Endothelial cell (in vitro differentiated cells): ENCODE measurements at places on chromosomes 4 and X.

DNA sequence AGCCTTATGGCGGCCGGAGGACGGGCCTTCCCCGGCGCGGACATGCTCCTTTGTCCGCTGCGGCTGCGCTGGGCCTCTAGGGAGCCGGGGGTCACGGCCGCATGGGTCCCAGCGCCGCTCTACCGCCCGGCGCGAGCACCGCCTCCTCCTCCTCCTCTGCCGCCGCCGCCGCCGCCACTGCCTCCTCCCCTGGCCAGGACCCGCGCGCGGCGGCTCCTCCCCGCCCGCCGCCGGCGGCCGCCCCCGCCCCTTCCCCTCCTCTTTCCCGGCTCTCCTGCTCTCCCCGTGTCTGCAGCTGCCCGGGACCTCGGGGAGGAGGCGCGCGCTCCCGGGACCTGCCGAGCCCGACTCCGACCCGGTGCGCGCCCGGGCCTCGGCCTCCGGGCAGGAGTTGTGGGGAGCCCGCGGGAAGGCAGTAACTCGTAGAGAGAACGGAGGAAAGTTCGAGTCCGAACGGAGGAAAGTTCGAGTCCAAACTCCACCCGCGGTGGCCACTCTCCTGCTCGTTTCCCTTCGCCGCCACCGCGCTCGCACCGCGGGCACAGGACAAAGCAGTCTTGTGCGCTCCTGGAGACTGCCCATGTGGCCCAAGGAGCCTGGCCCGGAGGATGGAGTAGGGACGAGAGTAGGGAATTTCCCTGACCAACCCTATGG lies at the start of gene ADGRA3:
Gene ADGRA3, minus strand, starts transcription at position 179 of the 654 bp plus-strand sequence. CDS start 282 bp downstream, outside the sequence.
- peaks cover 7% of the 10 kb centered on the region for H3K27me3 ChIP-seq
- H3K4me1 ChIP-seq = peaks cover 14% of the 10 kb centered on the region
- H3K36me3 ChIP-seq = no peaks in the 10 kb centered on the region
- H3K27ac ChIP-seq = peak within 1 kb of the TSS; percentile 75
- DNase-seq = peak; percentile 76
- peak within 1 kb of the TSS; percentile 98 for H3K4me3 ChIP-seq

DNA sequence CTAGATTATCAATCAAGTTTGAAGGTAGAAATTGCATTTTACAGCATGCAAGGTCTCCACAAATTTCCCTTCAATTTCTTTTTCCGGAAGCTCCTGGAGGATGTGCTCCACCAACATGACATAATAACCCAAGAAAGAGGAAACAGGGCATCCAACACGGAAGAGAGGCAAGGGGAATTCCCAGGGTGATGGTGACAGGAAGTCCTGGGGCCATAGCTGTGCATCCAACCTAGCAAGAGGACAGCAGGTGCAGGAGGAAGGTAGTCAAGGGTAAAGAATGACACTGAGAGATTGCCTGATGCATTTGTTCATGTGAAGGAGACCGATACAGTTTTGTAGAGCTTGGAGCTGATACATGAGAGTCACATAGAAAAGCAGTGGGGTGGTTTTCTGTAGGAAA lies 115.7 kb upstream of the LSM6 start:
- no peak overlapping the region for H3K27ac ChIP-seq
- no peaks in the 10 kb centered on the region for H3K4me1 ChIP-seq
- H3K27me3 ChIP-seq = peaks cover 4% of the 10 kb centered on the region
- H3K36me3 ChIP-seq = no peaks in the 10 kb centered on the region

- H3K27ac ChIP-seq = no peak overlapping the region
- H3K4me1 ChIP-seq = no peaks in the 10 kb centered on the region
- no peaks in the 10 kb centered on the region for H3K36me3 ChIP-seq
- H3K27me3 ChIP-seq = no peaks in the 10 kb centered on the region
- DNase-seq = no peak
These were observed 137.3 kb upstream of the RPL34 start for GRCh38 chr4:108483079-108483478.

GRCh38 chrX:55648434-55648833 lies 25.2 kb downstream of the FOXR2 start:
- H3K36me3 ChIP-seq = no peaks in the 10 kb centered on the region
- no peak overlapping the region for H3K4me3 ChIP-seq
- no peak overlapping the region for H3K27ac ChIP-seq
- no peaks in the 10 kb centered on the region for H3K4me1 ChIP-seq
- H3K27me3 ChIP-seq = no peaks in the 10 kb centered on the region

GRCh38 chr4:10183462-10183861 lies 66.9 kb upstream of the WDR1 start:
- no peak overlapping the region for H3K27ac ChIP-seq
- no peaks in the 10 kb centered on the region for H3K36me3 ChIP-seq
- DNase-seq = no peak
- H3K4me3 ChIP-seq = no peak overlapping the region
- H3K4me1 ChIP-seq = peaks cover 6% of the 10 kb centered on the region

DNA sequence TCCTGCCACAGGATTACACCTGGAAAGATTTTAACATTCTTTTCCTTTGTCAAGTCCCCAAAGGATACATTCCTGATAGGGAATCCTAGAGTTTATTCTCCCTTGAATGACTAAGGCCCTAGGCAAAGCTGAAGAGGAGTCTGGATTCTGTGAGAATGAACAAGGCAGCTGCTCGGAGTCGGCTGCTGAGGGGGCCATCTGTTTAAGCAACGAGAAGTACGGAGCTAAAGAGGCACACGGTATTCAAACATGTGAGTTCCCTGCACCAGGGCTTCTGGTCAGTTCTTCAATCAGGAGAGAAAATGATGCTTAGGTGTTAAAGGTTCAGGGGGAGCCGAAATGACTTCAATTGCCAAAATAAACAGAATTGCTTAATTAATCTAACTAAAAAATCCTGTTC lies 97.6 kb downstream of the MGST2 start:
- H3K27me3 ChIP-seq = peaks cover 3% of the 10 kb centered on the region
- H3K4me3 ChIP-seq = no peak overlapping the region
- peaks cover 43% of the 10 kb centered on the region for H3K4me1 ChIP-seq

DNA sequence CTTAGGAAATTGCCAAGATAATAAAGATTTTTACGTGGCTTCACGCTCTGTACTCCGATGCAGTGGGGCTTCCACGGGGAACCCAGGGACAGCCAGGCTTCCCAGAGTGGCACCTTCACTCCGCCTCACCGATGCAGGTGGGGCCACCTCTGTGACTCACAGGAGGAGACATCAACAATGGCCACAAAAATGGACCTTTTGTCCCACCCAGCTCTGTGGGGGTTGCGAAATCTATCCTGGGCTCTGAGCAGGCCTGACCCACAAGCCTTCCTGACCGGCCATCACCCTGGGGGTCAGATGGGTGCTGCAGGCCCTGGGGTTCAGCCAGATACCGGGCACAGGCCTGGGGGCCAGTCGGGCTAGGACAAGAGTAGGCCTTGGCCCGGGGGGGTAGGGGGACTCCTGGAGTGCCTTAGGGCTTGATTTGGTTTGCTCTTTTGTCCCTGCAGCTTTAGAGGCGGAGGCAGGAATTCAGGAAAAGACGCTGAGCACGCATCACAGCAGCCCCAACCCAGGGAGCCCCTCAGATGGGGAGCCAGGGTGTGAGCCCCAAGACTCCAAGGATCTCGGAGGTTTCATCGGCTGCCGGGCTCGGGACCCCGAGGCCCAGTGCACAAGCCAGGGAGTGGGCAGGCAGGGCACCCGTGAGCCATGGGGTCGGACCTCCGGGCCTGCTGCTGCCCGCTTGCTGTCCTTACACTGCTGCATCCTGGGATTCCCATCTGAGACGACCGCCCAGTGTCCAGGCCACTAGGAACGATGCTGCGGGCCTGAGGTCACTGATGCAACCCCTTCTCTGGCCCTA lies 136.5 kb upstream of the NKX1-1 start:
- peaks cover 3% of the 10 kb centered on the region for H3K27me3 ChIP-seq
- no peak for DNase-seq
- H3K4me3 ChIP-seq = no peak overlapping the region
- no peak overlapping the region for H3K27ac ChIP-seq
- no peaks in the 10 kb centered on the region for H3K4me1 ChIP-seq
- no peaks in the 10 kb centered on the region for H3K36me3 ChIP-seq

DNA sequence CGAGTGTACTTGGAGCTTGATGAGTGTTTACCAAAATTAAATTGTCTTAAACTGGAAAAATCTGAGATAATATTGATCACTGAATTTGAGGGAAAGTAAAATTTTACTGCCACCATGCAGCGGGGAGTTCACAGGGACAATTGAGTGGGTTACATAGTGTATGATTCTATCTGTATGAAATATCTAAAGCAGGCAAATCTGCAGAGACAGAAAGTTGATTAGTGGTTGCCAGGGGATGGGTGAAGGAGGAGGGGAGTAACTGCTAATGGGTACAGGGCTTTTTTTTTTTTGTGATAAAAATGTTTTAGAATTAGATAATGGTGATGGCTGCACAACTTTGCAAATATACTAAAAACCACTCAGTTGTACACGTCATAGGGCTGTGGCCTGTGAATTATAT lies 35.4 kb upstream of the PDLIM3 start:
- peaks cover 6% of the 10 kb centered on the region for H3K27me3 ChIP-seq
- H3K4me1 ChIP-seq = peaks cover 8% of the 10 kb centered on the region
- no peak overlapping the region for H3K27ac ChIP-seq
- peaks cover 2% of the 10 kb centered on the region for H3K36me3 ChIP-seq

- DNase-seq = no peak
- peaks cover 19% of the 10 kb centered on the region for H3K36me3 ChIP-seq
- H3K4me1 ChIP-seq = no peaks in the 10 kb centered on the region
- no peak overlapping the region for H3K27ac ChIP-seq
- no peak overlapping the region for H3K4me3 ChIP-seq
These were observed 6.8 kb downstream of the SLC35A2 start for GRCh38 chrX:48904626-48905025.

DNA sequence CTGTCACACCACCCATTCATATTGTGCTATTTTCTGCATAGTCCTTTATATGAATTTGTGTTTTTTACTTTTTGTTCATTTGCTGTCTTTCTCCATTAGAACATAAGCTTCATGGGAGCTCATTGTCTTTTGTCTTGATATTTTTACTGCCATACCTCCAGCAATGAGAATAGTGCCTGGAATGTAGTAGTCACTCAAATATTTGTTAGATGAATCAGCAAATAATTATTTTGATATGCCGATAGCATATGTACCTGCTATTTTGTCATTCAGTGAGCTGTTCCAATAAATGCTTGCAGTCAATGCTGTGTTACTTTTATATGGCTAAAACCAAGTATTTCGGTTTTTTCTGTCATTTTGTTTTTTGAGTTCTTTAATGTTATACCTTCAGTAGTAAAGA lies 43.5 kb upstream of the SLC25A31 start:
- H3K4me3 ChIP-seq = no peak overlapping the region
- H3K36me3 ChIP-seq = peaks cover 4% of the 10 kb centered on the region
- no peak overlapping the region for H3K27ac ChIP-seq

DNA sequence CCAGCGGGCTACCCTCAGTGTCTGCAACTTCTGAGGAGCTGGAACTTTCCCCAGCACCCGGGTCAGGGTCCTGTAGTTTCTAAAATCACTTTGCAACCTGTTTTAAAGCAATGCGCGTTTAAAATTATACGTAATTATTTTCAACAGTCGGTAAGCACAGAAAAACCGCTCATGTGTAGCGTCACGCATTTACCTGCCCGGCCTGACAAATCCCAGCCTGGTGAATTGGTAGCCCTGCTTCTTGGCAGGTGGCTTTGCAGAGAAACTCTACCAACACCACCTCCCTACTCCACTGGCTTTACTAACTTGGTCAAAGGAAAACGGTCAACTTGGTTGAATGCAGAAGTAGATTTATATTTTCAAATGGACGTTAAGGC lies 640 bp downstream of the BANK1 start:
- H3K27me3 ChIP-seq = peaks cover 3% of the 10 kb centered on the region
- H3K36me3 ChIP-seq = peaks cover 4% of the 10 kb centered on the region
- H3K4me3 ChIP-seq = peak overlapping the region; percentile 77
- no peak for DNase-seq

DNA sequence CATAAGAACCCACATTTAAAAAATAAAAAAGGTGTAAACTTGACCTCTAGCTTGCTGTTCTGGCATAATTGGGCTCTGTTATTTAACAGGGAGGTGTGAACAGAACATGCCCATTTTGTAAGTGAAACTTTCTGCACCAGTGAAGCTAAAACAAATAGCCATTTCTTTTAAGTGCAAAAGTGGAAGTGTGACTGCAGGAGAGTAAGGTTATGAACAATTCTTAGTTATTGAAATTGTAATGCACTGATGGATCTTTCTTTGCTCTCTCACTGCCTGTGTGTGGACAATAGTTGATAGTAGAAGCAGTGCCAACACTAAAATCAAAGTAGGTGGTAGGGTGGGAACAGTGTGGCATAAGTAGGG lies 12.6 kb downstream of the P2RY10 start:
- no peaks in the 10 kb centered on the region for H3K27me3 ChIP-seq
- no peak for DNase-seq
- H3K4me3 ChIP-seq = no peak overlapping the region
- H3K27ac ChIP-seq = no peak overlapping the region
- H3K4me1 ChIP-seq = peaks cover 5% of the 10 kb centered on the region

- H3K4me3 ChIP-seq = no peak overlapping the region
- H3K27ac ChIP-seq = no peak overlapping the region
- no peaks in the 10 kb centered on the region for H3K36me3 ChIP-seq
- no peak for DNase-seq
- H3K27me3 ChIP-seq = no peaks in the 10 kb centered on the region
- H3K4me1 ChIP-seq = no peaks in the 10 kb centered on the region
These were observed 273.3 kb downstream of the SH2D1A start for GRCh38 chrX:124619710-124620109.

- H3K4me3 ChIP-seq = no peak overlapping the region
- peaks cover 3% of the 10 kb centered on the region for H3K36me3 ChIP-seq
- DNase-seq = no peak
- peaks cover 4% of the 10 kb centered on the region for H3K27me3 ChIP-seq
- no peak overlapping the region for H3K27ac ChIP-seq
These were observed 36.1 kb upstream of the TLR2 start for GRCh38 chr4:153647975-153648374.

DNA sequence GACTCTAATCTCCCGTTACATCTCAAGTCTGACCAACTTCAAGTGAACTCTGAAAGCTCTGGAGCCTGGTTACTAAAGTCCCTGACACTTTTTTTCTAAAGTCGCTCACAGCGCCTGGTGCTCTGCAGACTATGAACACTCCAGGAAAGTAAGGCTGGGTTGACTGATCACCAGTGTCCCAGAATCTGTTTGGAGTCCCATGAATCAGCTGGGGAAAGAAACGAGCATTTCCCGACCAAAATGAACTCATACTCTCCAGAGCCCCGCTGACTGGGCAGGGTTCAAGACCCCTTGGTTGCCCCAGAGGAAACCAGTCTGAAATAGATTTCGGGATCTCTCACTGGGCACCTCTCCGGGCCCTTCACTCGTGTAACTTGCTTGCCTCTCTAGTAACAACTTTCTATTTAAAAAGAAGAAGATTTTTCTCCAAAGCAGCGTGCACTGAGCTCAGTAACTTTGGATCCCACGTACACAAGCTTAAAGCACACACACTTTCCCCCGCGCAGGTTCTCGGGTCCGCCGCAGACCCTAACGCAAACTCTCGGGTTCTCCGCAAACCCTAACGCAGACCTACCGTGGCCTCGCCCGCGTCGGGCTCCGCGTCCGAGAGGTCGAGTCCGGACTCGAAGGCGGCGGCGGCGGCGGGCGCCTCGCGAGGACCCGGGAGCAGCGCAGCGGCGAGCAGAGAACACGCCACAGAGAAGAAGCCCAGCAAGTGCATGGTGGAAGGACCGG lies 964 bp downstream of the VEGFC start:
- H3K27ac ChIP-seq = no peak overlapping the region
- peaks cover 7% of the 10 kb centered on the region for H3K4me1 ChIP-seq
- H3K36me3 ChIP-seq = no peaks in the 10 kb centered on the region
- H3K4me3 ChIP-seq = peak overlapping the region; percentile 85

GRCh38 chr4:40303751-40304150 lies 31.4 kb upstream of the CHRNA9 start:
- peaks cover 6% of the 10 kb centered on the region for H3K36me3 ChIP-seq
- peaks cover 16% of the 10 kb centered on the region for H3K4me1 ChIP-seq
- no peak for DNase-seq
- H3K4me3 ChIP-seq = no peak overlapping the region
- H3K27me3 ChIP-seq = peaks cover 2% of the 10 kb centered on the region
- H3K27ac ChIP-seq = no peak overlapping the region
